ENCODE measurements at places on chromosomes 12 and 14.

GRCh38 chr14:36580141-36580855 lies 2.1 kb downstream of the NKX2-8 start:
- no peak for DNase-seq

DNA sequence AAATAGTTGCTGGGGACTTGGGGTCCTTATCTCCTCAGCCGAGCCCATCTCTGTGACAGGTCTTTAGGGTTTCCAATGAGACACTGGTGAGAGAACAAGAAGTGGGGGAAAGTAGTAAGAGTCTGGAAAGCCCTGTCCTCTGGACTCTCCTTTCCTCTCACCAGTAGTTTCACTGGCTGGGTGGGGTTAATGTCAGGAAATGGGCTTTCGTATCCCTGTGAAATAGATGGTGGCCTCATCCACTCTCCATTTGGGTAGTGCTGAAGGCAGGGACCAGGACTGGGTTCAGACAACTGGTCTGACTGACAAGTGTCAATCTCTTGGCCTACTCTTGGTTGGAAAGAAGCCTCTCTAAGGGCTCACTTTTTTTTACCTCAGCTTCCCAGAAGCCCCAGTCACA lies 7.5 kb downstream of the ZNF385A start:
- no peak for DNase-seq

GRCh38 chr12:58938440-58938839 lies 18.1 kb upstream of the LRIG3 start:
- DNase-seq, result no peak

DNA sequence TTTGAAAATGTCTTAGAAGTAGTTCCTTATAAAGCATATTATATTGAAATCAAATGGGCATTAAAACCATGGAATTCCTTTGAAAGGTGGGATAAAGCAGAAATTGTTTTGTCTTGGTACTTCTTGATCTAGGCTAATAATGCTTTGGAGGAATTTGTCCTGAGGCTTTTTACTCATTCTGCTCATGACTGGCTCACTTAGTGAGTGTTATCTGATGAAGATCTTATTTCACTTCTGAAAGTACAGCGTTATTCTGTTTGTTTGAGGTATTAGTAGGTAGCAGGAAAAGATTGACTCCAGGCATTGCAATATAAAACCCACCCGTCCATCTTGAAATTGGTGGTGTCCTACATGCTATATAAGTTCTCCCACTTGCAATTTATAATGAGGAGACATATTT lies 5.5 kb downstream of the C12orf71 start:
- DNase-seq, result no peak

GRCh38 chr14:38836539-38836938 lies 266.5 kb downstream of the SEC23A start:
- DNase-seq, result no peak

DNA sequence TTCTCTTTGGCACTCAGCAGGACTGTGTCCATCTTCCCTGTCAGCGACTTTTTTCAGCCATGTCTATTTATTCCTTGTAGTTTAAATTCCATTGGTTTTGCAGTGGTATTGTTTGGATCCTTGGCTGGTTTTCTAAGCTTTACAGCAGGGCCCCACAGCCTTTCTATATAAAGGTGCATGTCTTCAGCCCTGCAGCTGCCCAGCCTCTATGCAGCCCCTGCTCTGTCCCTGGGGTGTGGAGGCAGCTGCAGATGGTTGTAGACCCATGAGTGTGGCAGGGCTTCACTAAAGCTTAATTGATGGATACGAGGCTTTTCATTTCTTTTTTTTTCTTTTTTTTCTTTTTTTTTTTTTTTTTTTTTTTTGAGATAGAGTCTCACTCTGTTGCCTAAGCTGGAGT lies 29.7 kb downstream of the SFSWAP start:
- DNase-seq, result no peak

GRCh38 chr12:108098374-108098773 lies 30.7 kb upstream of the WSCD2 start:
- no peak for DNase-seq

GRCh38 chr14:32702562-32702961 lies 236.1 kb upstream of the NPAS3 start:
- DNase-seq, result peak; percentile 79

DNA sequence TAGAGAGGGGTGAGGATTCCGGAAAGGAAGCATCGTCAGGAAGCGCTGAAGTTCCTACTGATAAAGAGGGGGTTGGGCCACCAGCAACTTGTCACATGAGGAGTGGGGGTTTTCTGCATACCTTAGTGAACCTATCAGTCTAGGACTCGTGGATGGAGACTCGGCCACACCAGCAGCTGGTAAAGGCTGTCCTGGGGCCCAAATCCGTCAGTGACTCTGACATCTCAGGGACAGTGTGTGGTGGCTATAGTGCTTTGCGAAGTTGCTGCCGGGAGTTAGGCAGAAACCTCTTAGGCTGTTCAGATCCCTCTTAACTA lies 16.4 kb downstream of the RNASE2 start:
- DNase-seq, result no peak

GRCh38 chr12:26833743-26834490 lies 923 bp upstream of the ITPR2 start:
- DNase-seq, result peak; percentile 42

DNA sequence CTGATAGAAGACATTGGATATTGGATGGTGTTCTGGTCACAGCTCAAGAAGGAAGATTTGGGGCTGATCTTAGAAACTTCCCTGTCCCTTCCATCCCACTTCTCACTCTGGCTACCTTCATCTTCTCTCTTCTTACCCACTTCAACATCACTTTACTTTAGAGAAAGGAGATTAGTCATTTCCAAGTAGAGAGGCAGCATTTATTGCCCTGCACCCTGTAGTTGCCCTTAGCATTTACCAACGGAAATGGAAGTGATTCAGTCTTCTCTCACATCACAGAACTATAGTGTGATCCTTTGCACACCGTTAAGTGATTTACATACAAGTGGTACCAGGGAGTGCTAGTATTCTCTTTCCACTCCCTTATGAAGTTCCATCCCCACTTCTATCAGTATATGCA lies 52.4 kb downstream of the PHLDA1 start:
- DNase-seq, result no peak

GRCh38 chr14:50762931-50763300 lies 68.0 kb downstream of the NIN start:
- no peak for DNase-seq

DNA sequence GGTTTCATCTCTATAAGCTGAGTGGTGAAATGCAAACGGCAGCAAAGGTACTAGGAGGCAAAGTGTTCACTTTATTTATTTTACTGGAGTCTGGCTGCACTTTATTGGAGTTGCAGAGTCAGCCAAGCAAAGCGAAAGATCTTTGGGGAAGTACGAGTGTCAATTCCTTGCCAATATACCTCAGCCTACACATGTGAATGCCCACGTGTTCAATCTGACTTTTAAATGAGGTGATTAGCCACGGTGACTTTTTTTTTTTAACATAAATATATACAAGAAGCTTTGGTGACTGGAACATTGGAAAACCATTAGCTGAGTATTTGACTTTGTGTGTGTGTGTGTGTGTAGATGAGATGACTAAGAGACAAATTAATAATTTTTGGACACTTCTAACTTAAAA lies 178.8 kb downstream of the NTS start:
- no peak for DNase-seq

DNA sequence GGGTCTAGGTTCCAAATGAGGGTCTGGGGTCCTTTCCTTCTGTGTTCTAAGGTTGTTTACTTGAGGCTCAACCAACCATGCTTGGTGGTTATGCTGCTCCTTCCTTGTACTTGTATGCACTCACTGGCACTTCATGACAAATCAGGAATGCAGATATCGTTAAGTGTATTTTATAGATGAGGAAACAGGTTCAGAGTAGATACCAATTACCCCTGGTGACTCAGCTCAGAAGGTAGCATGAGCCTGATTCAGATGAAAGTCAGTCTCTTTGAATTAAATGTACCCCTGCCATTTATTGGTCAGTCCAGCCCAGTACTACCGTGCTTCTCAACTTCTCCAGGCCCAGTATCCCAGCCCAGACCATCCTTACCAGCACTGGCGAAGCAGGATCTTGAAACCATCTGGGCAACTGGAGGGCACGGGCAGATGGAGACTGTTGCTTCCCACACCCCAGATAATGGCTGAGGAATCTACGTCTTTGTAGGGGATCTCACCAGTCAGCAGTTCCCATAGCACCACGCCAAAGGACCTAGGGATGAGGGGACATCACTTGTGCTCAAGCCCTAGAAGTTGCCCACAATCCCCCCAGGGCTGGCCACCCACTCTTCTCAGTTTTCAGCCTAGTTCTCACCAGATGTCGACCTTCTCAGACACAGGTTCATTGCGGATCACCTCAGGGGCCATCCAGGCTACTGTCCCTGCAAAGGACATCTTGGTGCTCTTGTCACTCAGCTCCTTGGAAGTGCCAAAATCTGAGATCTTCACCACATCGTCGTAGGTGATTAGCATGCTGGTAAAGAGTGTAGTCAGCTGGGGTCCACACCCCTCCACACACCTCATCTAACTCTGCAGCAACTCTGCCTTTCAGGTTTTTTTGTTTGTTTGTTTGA lies 14.3 kb downstream of the MAP3K12 start:
- peak; percentile 24 for DNase-seq
